Stimulated activated CD4-positive, alpha-beta T cell treated with anti-CD3 and anti-CD28 coated beads, Interleukin-1b, Interleukin-23, amount 100 ng/mL, for 1 hour (primary cell): ENCODE measurements at places on chromosomes 7 and 10.

DNA sequence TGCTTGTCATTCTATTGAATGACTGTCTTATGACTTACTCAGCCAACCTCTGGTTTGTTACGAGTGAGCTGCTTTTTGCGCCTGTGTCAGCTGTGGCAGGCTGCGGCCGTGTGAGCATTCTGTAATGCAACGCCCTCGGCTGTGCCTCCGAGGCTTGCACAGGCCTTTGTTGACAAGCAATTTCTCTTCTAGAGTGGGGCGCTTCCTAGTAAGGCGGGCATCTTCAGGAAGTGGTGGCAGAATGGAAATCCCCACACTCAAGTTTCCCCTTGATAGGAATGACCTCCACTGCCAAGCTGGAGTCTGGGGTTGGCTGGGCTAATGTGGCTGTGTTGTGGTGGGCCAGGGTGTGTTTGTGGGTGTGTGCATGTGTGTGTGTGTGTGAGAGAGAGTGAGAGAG is 20.2 kb upstream of the TMEM178B start:
- no peak for DNase-seq

DNA sequence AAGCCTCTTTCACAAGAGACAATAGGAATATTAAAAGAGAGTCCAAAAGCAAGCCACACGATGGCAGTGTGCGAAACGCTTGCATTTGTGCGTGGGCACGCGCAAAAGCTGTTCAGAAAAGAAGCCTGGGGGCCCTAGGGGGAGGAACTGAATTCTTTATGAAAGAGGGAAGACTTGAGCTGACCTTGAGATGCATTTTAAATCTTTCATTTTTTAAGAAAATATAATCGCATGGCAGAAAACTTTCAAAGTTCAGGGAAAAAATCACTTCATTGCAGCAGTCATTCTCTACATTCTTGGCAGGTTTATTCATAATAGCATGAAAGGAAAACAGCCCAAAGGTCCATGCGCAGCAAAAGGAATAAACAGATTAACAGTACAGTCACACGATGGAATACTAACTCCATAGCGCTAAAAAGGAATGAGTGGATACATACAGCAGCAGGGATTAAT is 206.5 kb upstream of the PRKCQ start:
- DNase-seq = no peak

DNA sequence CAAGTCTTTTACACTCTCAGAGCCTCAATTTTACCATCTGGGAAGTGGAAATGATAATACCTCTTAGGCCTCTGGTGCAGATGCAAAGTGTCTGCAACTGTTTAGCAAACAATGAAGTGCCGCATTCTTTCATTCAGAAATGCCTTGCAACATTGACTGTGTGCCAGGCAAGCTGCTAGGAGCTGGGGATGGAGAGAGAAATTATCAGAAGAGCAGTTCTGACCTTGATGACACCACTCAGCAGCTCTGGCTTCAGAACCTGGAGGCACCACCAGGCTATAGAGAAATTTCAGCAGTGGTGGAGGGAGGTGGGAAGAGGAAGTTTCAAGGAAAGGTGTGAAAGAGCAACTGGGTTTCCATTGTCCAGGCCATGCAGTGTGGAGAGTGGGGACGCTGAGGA is 78.1 kb upstream of the HABP2 start:
- no peak for DNase-seq

DNA sequence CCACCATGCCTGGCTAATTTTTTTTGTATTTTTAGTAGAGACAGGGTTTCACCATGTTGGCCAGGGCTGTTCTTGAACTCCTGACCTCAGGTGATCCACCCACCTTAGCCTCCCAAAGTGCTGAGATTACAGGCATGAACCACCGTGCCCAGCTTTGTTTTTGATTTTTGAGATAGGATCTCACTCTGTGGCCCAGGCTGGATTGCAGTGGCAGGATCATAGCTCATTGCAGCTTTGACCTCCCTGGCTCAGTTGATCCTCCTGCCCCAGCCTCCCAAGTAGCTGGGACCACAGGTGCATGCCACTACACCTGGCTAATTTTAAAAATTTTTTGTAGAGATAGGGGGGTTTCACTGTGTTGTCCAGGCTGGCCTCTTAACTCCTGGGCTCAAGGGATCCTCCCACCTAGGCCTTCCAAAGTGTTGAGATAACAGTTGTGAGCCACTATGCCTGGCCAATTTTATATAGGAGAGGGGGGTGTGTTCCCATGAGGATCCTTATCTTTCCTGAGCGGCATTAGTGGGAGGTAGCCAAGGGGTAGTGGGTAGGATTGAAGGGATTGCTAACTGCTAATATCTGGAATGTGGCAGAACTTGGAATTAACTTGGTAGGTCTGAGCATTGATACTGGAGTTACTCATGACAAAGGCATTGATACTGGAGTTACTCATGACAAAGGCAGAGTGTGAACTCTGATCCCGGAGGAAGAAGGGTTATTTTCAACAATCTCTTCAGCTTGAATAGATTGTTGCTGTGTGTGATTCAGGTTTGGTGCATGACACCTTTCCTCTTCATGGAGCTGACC is 1.0 kb upstream of the NOLC1 start:
- DNase-seq = no peak

DNA sequence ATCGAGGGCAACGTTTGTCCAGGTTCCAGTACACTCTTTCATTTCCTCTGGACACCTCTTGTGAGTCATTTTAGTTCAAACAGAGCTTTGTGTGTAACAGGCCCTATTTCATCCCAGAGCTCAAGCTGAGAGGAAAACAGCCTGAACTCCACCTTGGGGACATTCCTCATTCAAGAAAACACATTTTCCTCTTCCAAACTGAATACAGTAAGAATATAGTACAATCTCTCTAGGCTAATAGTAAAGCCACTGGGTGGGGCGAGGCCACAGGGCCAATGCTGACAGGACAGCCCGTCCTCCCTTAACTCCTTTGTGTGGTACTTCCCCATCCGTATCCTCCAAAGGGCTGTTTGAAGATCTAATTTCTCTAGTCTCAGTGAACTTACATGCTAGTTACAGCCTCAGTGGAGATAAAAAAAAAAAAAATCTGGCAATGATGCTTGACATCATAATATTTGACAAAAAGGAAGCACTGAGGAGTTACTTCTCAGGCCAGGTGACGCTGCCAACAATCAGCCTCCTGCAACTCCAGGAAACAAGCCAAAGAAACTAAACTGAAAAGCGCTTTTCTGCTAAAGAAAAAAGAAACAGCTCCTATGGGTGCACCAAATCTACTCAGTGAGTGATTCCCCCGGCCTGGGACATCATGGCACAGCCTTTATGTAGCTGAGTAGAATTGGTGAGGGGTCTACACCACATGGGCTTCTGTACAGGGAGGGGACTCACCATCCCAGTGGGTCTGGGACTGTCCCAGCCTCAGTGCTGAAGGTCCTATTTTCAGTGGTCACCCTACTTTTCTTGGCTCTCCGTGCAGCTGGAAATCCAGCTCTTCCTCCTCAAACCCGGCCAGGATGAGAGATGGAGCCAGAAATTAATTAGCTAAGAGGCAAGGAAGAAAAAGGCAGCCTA is 238.2 kb upstream of the NEBL start:
- DNase-seq = no peak

GRCh38 chr10:4046712-4047354 is 261.8 kb upstream of the KLF6 start:
- DNase-seq = no peak

GRCh38 chr7:131370523-131370968 is 42.9 kb downstream of the MKLN1 start:
- no peak for DNase-seq

- no peak for DNase-seq
Measured at GRCh38 chr7:129841465-129841864, 111.3 kb downstream of the UBE2H start.

GRCh38 chr7:33979807-33980355 is 74.5 kb downstream of the BMPER start:
- DNase-seq = no peak

GRCh38 chr7:155685791-155686160 is 41.3 kb downstream of the RBM33 start:
- no peak for DNase-seq

DNA sequence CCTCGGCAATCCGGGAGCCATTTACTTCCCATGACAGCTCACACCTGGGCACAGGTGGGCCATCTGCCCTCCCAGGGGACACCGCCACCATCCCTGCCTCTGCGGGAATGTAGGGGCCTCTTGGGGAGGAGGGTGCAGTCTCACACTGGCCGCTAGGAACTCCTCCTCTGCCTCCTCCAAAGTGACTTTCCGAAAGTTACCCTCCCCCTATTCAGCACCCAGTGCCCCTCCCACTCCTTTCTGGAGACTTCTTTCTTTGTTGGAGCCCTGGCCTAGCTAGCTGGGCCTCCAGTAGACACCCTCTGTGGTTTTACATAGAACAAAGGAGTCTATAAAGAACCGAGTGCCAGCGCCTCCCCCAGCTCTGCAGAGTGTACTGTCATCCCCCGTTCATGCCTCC is 45.8 kb upstream of the MNX1 start:
- DNase-seq = no peak

- DNase-seq = no peak
Measured at GRCh38 chr10:42879380-42880254, 97.0 kb downstream of the BMS1 start.

DNA sequence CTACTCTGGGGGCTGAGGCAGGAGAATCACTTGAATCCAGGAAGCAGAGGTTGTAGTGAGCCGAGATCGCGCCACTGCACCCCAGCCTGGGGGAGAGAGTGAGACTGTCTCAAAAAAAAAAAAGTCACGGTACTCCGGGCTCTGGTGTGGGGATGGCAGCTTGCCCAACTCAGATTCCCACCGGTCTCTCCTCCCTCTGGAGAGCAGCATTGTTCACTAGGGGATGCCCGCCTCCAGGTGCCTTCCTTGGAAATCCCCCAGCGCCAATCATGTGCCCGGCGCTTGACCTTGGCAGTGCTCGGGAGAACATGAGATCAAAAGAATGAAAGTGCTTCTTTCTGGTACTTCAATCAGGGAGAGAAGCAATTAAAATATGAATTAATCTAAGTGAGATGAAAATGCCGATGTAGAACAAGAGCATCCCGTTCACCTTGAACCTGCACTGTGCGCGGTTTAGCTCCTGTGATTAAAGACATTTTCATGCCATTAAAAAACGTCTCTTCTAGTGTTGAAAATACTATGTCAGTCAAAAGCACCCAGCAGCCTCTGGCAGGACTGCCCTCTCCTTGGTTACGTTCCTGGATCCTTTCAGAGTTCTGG is 1127.3 kb upstream of the AUTS2 start:
- DNase-seq = no peak
